ENCODE measurements at places on chromosomes 5 and 9.

DNA sequence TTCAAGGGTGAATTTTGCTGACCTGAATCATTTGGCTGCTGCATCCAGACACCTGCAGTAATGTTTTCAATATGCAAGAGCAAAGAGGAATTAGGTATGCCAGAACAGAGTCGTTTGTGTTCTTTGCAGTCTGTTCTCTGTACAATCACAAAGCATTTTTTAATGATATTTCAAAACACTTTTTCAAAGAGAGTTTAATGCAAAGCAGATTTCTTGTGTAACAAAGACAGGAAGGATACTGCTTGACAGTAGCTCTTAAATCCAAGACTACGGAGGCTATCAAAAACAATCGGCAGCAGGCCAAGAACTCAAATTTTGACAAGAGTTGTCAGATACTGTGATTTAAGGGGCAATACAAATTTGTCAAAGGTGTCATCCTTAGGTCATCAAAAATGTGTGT, 341.9 kb downstream of the GADD45G start:
- no peak for DNase-seq

DNA sequence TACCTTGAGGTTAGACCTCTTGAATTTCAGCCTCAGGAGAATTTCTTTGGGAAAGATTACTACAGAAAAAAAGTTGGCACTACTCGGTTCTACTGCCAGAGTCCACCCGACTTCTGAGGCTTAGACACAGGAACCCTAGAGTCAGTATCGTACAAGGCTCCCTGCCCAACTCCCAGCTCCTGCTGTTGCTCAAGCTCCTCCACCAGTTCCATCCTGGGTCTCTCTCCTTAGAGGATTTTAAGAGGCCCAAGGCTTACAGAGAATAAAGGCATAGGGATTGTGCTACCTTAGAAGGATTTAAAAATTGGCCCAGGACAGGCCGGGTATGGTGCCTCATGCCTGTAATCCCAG, 29.0 kb upstream of the SSBP2 start:
- DNase-seq, result no peak

GRCh38 chr5:66829358-66829674, 233.1 kb downstream of the MAST4 start:
- DNase-seq, result no peak

DNA sequence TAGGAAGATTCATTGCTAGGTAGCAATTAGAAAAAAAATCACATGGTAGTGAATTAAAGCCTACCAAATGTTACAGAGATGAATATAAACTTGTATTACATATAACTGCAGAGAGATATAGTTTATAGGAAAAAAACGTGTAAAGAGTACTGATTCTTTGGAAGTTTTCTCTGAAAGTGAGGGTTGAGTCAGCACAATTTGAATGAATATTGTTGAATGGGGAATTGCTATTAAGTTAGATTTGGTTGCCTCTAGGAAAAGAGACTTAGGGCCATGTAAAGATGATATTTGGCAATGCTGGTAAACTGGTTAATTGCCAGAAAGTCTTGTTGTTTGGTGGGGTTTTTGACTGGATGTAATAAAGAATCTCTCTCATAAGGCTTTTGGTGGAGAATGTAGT, 37.2 kb upstream of the TAL2 start:
- no peak for DNase-seq

DNA sequence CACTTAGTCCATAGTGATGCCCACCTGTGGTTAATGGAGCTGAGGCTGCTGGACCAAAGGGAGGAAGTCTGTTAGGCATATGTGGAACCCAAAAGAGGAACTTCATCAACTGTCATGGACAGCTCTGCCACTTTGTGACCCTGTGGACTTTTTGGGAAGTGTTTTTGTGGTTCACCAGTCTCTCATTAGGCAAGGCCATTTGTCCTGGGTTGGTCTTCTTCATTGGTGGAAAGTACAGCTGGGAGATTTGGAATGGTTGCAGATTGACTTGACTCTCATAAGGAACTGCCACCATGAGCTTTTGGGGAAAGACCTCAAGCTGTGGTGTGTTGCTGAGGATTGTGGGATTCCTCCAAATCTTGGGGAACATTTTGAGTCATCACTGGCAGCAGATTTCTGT, 31.9 kb upstream of the IL12B start:
- no peak for DNase-seq

DNA sequence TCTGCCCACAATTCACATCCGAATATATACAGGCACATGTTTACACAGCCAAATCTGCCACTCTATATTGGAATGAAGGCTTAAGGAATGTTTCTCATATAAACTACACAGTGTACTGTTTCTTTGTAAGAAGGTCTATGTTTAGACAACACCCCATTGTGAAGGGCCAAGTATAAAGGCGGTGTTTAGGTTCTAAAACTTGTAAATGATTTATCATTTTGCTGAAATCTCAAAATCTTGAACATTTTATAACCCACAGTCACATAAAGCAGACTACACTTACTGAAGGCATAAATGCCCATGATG, 94.0 kb downstream of the ZNF608 start:
- DNase-seq, result no peak

DNA sequence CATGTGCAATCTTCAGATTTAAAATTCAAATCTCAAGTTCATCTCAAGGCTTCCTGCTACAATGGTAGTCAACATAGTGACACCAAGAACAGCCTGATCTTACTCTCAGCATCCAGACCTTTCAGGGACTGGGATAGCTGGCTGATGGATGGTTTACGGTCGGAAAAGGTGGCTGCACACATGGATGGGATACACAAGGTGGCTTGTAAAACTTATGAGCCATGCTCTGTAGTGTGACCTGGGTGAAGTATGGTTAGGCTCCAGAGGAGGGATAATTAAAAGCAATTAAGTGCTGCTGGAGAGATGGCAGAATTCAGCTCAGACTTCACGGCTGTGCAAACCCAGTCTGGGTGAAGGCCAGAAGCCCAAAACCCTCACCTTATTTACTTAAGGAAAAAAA, 379.5 kb downstream of the NFIB start:
- DNase-seq, result no peak

DNA sequence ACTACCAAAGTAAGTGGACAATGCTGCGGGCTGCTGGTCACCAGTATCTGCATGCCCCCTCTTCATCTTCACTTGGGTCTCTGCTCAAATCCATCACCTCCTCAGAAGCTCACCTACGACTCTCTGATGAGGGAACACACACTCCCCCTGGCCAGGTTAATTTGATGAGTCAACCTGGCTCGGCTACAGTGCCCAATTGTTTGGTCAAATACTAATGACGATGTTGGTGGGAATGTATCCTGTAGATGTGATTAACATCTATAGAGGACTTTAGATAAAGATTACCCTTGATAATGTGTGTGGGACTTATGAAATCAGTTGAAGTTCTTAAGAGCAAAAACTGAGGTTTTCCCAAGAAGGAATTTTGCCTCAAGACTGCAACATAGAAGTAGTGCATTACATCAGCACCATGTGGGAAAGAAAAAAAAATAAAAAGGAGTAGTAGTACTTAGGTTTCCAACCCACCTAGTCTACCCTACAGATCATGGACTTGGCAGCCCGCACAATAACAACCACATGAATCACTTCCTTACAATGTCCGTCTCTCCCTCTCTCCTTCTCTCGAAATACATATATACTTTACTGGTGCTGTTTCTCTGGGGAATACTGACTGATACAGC, 467.3 kb downstream of the DNAH5 start:
- no peak for DNase-seq

Measured in activated CD4-positive, CD25-positive, alpha-beta regulatory T cell treated with anti-CD3 and anti-CD28 coated beads, Interleukin-2, amount 50 U/mL, for 72 hours (primary cell).